GM23338 (cell line): ENCODE measurements at places on chromosomes 12 and 14. TPM values are rescaled to one million over a fixed set of nuclear protein-coding genes. Genes with fewer than 3 reads are reported as not detected.

The STAC3 gene
- 0.48 and 0.59 TPM in 2 replicates for polyA plus RNA-seq

DNA sequence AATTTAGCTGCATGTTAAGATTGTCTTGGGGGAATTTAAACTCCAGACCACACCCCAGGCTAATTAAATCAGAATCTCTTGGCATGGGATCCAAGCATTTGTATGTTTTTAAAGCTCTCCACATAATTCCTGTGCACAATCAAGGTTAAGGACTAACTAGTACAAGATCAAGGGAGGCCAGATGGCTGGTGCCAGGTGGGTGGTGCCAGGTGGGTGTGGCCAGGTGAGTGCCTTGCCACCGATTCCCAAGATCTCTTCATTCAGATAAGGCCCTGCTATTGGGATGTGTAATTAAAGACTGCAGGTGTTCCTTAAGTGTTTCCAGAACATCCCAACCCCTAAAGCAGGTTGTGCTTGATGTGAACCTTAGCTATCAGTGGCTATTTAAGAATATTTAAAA lies 75.1 kb downstream of the NRXN3 start:
- DNase-seq: no peak

GRCh38 chr14:54650959-54651351 lies 84.0 kb downstream of the SAMD4A start:
- no peak for DNase-seq

The POLE2 gene
- 37.9 and 41.9 TPM in 2 replicates for polyA plus RNA-seq

DNA sequence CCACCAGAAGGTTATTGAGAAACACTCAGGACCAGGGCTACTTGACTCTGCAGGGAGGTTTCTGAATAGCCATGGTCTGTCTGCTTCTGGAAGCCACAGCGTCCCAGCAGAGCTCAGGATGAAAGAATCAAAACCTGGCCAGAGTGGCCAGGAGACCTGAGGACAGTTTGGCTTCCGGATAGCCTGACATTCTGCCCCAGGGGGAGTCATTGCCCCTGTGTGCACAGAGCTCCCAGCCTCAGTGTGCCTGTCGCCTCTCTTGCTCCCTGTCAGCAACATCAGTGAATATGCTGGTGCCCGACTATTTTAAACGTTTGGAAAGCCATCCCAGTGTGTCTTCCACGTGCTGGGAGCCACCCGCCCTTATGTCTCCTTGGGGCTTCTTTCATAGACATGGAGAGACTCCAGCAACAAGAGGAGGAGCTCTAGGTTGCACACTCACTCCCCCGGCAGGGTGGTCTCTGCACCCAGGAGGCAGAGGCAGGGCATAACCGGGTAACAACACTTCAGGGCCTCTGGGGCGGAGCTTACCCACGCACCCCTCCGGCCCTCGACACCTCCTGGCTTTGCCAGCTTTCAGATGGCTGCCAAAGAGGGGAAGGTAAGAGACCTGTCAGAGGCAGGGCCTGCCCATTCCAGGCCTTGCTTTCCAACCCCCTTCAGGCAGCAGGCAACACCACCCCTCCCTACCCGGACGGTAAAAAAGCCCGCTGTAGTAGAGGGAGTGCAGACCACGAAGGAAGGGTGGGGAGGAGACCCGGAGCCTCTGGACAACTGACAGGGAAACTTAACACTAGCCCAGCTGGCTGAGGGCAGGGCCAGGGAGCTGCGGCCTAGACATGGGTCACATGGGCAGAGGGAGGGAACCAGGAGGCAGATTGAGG lies 19.0 kb upstream of the SLC6A12 start:
- DNase-seq: no peak

The CRIP1 gene
- polyA plus RNA-seq: 8.4 and 13.2 TPM in 2 replicates
